ENCODE measurements at places on chromosomes 16 and 17.
A peak's percentile ranks its signal among the peaks of the same experiment; 100 is the strongest.

- no peak for DNase-seq
These were observed 185.6 kb upstream of the CPHXL start for GRCh38 chr16:75911896-75912295.

DNA sequence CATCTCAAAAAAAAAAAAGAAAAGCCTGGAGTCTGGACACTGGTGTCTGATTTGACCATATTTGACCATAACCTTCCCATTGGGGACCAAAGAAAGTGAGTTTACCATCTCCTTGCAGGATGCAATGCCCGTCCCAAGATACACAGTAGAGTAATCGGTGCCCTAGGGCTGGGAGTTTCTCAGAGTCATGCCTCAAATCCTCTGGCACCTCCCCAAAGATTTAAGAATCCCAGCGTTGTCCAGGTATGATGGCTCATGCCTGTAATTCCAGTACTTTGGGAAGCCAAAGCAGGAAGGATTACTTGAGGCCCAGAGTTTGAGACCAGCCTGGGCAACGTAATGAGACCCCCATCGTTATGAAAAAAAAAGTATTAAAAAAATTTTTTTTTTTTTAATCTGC, 5.0 kb downstream of the PITPNM3 start:
- DNase-seq: no peak

GRCh38 chr16:89565506-89566372, 5.3 kb downstream of the RPL13 start:
- no peak for DNase-seq

DNA sequence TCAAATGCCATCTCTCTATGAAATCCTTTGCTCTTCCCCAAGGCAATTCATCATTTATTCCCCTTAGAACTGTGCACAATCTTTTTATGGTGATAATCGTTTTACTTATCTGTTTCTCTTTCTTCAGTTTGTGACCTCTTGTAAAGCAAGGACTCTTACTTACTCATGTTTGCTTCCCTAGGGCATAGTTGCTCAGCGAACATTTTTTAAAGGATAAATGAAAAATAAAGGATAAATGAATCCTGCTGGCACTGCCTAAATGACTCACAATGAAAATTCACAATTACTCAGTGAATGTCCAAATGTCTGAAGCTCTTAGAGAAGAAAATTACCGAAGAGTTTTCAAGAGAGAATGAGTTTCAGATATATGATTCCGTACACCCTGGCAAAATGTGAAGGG, 671.7 kb downstream of the CDH11 start:
- DNase-seq: peak; percentile 29

GRCh38 chr17:5516060-5516792, 29.9 kb downstream of the MIS12 start:
- DNase-seq: peak; percentile 94

DNA sequence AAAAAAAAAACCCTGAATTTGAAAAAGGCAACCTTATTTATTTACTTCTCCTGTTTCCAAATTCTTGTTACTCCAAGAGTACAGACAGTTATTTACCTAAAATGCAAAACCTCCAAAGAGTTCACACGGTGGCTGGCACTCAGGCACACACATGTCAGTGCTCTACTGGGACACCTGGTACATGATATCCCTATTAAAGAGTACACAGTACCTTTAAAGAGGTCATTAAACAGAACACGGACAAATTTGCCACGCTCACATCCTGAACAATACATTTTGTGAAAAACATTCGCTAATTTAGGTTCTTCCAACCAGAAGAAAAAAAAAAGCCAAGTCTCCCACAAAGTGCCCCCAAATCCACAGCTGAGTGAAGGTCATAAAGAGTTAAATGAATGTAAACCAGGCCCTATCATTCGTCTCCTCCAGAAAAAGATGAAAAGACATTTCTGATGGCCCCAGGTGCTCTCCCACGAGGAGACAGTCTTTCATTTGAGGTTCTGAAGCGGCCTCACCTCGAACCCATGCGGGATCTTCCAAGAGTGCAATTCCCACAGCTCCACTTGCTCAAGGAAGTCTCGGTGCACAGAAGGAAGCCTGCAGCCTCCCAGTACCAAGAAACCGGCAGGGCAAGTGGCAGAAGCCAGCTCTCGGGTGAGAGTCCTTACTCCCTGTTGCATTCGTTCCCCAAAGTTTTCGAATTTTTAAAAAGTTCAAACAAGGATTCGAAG, 993 bp downstream of the ERN1 start:
- no peak for DNase-seq

DNA sequence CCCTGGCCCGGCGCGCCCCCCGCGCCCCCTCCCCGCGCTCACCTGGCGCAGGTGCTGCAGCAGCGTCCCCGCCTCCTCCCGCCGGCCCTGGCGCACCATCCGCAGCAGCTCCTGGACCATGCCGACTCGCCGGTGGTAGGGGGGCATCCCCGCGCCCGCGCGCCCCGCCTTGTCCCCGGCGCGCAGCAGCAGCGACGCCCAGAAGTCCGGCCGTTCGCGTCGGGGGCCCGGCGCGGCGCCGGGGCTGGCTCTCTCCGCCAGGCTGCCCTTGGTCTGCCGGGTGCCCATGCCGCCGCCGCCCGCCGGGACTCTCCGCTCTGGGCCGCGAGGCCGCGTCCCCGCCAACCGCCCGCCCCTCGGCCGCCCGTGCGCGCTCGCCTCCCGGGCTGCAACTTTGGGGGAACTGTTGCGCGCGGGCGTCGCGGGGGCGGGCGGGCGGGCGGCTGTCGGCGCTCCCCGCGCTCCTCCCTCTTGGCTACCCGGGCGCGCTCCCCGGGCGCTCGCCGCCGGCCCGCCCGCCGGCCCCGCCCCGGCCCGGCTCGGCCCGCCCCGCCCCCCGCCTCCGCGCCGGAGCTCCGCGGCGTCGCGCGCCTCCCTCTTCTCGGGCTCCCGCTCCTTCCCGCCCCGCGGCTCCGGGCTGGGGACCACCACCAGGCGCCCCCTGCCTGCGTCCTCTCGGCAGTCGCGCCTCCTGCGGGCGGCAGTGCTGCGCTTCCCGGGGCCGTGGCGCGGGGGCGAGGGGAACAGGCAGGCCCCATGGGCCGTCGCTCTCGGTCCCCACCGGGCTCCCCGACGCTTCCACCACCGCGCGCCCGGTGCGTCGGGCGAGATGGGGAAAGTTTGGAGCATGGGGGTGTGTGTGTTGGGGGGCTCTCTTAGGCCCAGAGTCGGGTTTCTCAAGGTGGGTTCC, at the start of gene LRRC75A:
Gene LRRC75A (minus strand): TSS at position 491 of the 910 bp plus-strand sequence. CDS start 203 bp downstream, at position 288.
- DNase-seq: no peak

DNA sequence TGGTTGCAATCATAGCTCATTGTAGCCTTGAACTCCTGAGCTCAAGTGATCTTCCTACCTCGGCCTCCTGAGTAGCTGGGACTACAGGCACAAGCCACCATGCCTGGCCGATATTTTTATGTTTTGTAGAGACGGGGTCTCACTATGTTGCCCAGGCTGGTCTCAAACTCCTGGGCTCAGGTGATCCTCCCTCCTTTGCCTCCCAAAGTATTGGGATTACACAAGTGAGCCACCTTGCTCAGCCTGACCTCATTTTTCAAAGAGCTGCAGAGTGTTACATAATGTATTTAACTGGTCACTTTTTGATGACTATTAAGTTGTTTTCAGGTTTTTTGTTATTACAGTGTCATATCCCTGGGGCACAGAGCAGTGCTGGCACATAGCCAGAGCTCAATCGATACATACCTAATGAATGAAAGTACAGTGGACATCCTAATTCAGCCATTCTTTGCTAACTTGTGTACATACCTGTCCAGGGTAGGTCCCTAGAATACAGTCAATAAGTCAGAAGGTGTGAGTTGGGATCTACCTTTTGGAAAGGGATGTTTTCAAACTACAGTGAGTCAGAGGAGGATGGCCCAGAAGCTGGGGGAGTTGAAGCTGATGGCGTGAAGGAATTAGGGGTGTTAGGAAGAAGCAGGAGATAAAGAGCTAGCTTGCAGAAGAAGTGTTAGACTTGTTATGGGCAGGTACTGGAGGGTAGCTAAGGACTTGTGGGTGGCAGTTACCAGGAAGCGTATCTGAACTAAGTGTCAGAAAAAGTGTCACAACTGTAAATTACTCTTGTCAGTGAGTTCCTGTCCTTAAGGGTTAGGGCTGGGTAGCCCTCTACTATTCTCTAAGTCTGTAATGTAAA, 20.1 kb upstream of the CYLD start:
- no peak for DNase-seq

DNA sequence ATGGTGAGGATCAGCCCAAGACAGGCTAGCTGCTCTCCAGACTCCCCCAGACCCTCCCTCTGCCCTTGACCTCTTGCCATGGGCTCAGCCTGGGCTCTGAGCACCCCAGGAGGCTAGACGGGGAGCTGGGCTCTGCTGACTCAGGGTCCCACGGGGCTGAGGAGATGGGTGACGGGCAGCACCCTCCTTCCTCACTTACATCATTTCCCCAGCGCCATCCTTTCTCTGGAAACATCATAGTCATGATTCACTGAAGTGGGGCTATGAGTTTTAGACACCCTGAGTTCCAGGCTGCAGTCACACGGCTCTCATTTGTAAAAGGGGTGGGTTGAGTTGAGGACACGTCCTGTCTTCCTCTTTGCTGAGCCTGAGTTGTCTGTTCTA, 3.0 kb upstream of the ITGAX start:
- DNase-seq: no peak

DNA sequence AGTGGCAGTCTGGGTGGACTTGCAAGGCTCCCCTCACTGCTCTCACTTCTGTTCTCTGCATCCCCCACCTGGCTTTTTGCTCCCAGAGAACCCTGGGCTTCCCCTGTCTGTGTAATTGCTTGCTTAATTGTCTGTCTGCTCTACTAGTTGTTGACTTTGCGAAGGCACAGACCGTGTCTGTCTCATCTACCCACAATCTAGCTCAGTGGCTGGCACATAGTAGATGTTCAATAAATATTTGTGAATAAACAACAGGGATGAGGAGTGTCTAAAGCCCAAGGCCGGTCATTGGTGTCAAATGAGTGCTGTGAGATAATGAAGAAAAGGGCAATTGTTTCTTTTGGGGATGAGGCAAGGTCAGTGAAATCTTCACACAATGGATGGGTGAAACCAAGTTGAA, 2.8 kb upstream of the SEZ6 start:
- no peak for DNase-seq

DNA sequence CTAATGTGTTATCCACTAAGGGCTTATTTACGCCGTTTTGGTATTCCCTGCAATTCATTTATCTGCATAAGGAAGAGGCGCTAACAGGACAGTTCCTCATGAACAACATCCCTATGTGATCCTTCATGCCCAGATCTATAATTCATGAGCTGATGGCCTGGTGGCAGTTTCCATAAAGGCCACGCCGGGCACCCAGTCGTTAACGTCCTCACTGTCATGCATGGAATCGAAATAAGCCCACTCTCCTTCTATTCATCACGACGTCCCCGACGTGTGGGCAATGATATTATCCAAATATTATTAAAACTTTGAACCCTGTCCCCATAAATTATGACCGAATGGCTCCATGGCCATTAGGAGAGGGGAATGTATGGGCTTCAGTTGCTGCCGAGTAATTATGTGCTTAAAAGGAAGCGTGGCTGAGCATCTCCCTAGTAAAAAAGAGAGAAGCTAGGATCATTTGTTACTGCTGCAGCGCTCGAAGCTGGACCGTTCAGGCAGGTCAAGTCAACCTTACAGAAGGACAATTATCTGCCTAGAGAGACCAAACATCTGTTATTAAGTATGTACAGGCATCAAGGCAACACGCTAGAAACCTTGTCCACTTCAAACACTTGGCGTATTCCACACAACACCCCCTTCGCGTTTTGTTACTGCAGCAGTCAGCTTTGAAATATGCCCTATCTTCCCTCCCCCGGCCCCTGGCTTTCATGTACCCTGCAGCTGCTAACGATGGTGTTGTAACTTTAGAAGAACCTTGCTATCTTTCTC, 94.0 kb upstream of the SALL1 start:
- no peak for DNase-seq

DNA sequence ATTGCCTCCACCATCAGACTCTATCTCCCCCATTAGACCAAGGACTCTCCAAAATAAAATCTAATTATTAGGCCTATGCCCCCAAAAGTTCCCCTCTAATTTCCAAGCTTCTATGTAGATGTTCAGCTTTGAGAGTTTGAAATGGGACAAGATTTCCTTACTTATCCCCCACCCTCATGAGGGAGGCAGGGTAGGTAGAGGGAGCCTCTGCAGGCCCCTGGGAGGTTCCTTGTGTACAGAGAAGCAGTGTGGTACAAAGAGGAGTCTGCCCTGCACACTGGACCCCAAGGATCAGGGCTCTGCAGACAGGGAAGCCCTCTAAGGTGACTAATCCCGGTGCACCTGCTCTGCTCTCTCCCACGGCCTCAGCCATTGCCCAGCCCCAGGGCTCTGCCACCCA, 2.5 kb downstream of the KRT17 start:
- DNase-seq: no peak

DNA sequence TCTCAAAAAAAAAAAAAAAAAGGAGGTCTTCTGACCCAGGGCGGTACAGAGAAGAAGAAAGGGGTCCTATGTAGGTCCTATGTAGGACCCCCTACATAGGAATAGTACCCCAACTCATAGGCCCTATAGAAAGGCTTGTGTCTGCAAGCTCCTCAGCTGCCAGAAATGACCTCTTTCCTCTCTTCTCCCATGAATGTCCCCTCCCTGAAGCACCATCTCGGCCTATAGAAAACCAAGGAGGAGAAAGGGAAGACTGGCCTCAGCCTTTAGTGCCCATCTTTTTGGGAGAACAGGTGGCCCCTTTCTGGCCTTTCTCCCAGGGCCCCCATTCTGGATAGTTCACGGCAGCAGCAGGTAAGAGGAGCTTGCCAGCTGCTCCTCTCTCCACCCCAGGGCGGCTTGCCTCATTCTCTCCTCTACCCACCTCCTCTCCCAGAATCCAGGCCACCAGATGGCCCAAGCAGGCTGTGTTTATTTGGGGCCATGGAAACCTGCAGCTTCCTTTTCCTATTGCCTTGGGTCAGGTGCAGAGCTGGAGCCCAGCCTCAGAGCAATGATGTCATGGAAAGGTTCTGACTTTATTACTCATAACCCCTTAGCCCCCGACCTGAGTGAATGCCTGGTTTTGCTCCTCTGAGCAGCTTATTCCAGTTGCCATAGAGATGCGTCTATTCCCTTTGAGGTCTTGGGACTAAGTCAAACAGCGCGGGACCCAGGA, 1.6 kb upstream of the MRPL58 start:
- no peak for DNase-seq

DNA sequence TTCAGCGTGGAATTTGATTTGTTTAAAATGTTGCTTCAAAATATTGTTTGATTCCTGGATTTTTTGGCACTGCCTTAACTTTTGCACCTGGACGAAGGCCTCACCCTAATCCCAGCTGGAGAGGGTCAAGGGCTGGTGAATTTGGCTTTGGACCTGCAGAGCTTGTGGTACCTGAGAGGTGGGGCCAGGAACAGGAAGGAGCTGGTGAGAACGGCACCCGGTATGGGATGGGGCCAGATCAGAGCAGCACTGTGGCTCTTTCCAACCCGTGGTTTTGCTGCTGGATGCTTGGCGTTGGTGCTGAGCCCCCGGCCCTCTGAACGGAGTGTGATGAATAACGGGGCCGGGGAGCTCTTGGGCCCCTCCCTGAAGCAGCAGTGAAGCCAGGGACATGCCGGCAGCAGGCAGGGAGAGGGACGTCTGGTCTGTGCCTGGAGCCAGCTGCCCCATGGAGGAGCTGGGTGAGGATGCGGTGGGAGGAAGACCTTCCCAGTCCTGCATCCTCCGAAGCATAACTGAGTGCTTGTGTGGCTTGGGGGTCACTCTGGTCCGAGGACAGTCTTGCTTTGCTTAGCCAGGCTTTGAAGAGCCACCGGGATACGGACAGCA, 275.4 kb downstream of the SEC14L1 start:
- no peak for DNase-seq

- DNase-seq: no peak
These were observed at the start of gene BCO1 for GRCh38 chr16:81238296-81239011. TSS of gene BCO1 (plus strand) at chr16:81238689. CDS start at chr16:81238909, 220 bp downstream.
